ENCODE measurements at places on chromosomes 1 and 21. TPM values are rescaled to one million over a fixed set of nuclear protein-coding genes. Genes with fewer than 3 reads are reported as not detected.
A peak's percentile ranks its signal among the peaks of the same experiment; 100 is the strongest.

- H3K27ac ChIP-seq, result no peak overlapping the region
- no peak for DNase-seq
- no peak overlapping the region for H3K4me3 ChIP-seq
- no peaks in the 10 kb centered on the region for H3K36me3 ChIP-seq
- peaks cover 47% of the 10 kb centered on the region for H3K27me3 ChIP-seq
- H3K4me1 ChIP-seq, result no peaks in the 10 kb centered on the region
Measured at GRCh38 chr1:245248231-245248731, 93.5 kb downstream of the KIF26B start.

DNA sequence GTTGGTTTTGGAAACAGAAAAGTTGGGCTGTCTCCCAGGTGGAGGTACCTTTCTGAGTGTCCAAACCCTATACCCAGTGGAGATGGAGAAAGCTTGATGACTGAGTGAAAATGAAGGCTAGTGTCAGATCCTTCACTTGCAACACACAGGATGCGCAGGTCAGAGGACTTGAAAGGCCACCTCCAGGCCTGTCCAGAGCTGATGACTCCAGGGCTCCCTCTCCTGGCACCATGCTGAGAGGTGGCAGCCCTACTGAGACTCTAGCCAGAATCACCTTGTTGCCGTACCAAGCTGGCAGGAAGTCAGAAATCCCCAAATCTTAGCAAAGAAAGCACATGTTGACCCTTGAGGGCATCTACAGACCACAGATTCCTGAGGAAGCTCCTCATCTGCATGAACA is 16.4 kb downstream of the KNCN start:
- peaks cover 11% of the 10 kb centered on the region for H3K4me1 ChIP-seq
- H3K27ac ChIP-seq, result no peak overlapping the region
- H3K4me3 ChIP-seq, result no peak overlapping the region
- H3K36me3 ChIP-seq, result no peaks in the 10 kb centered on the region
- peaks cover 7% of the 10 kb centered on the region for H3K27me3 ChIP-seq

DNA sequence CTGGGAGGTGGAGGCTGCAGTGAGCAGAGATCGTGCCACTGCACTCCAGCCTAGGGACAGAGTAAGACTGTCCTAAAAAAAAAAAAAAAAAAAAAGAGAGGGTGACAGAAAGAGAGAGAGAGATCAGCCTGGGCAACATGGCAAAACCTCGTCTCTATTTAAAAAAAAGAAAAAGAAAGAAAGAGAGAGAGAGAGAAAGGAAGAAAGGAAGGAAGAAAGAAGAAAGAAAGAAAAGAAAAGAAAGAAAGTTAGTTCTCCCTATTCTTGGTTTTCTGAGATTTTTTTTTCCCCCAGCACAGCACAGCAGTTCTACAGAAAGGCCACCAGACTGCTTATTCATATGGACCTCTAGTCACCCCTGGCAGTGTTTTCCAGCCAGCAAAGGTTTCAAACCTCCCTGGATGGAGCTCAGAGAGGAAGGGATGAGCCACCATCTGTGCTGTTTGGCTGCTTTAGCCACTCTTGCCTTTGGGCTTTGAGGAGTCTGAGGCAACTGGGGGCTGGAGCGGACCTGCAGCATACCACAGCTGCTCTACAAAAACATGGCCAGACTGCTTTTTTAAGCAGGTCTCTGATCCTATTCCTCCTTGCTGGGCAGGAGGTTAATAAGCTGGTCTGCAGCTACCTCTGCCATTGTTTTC is 10.6 kb downstream of the S100A6 start:
- no peaks in the 10 kb centered on the region for H3K27me3 ChIP-seq
- H3K4me1 ChIP-seq, result peaks cover 17% of the 10 kb centered on the region
- no peaks in the 10 kb centered on the region for H3K36me3 ChIP-seq
- no peak for DNase-seq

- peaks cover 91% of the 10 kb centered on the region for H3K4me1 ChIP-seq
- H3K27ac ChIP-seq, result peak overlapping the region; percentile 81
- peak overlapping the region; percentile 5 for H3K4me3 ChIP-seq
- H3K36me3 ChIP-seq, result peaks cover 64% of the 10 kb centered on the region
Measured at GRCh38 chr1:93616996-93617669, 64.5 kb downstream of the BCAR3 start.

Gene KRTAP19-3
- not detected for total RNA-seq
